Peyer's patch (tissue), 4 donors: ENCODE measurements at places on chromosomes 13 and 19.

GRCh38 chr19:34841780-34842179 is 68.8 kb upstream of the ZNF599 start:
- DNase-seq, result no peak

DNA sequence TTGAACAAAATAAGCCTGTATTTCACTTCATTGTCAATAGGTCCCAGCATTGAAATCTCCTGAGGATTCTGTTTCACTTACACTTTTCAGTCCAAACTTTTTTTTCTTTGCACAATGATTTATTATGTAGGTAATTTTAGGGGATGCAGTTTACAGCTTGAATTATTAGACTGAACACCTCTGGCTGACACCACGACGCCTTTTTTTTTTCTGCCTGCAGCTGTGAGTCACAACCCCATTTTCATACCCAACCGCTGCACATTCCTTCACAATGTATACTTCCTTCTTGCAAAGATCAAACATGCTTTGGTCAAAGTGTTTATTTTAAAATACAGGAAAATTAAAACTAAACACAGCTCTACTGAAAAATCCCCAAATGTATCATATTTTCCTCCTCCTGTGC is 11.4 kb downstream of the ZIC2 start:
- no peak for DNase-seq

- no peak for DNase-seq
These were observed 22.3 kb upstream of the PDCD5 start for GRCh38 chr19:32558607-32559228.

GRCh38 chr13:32042551-32042950 is 11.0 kb downstream of the FRY start:
- no peak for DNase-seq
